ENCODE measurements at places on chromosomes 6 and 20.

DNA sequence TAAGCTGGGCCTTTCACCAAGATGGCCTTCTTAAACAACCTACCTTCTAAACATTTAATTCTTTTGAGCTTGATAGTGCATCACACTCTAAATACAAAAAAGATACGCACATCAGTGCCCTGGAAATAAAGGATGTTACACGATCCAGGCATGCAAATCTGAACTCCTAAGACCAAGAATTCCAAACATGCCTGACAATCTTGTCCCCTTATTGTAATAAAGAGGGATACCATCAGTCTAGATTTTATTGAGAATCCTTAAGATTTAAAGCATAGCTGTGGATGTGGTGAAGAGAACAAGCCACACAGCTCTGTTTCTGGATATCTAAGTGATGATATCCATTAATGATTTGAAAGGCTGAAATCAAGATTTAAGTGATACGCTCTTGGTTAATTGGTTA lies 13.0 kb downstream of the ZNF451 start:
- no peak for DNase-seq

DNA sequence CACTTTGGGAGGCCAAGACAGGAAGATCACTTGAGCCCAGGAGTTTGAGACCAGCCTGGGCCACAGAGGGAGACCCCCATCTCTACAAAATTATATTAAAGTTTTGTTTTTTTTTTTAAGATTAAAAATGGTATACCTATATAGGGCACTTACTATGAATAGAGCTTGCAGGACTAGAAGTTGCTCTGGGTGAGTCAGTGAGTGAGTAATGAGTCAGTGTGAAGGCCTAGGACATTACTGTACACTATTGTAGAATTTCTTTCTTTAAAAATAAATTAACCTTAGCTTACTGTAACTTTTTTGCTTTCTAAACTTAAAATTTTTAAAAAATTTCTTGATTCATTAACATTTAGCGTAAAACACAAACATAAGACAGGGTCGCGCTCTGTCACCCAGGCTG lies 29.7 kb downstream of the STK35 start:
- peak; percentile 33 for DNase-seq

- no peak for DNase-seq
Measured at GRCh38 chr6:35475573-35475972, 7.4 kb downstream of the RPL10A start.

DNA sequence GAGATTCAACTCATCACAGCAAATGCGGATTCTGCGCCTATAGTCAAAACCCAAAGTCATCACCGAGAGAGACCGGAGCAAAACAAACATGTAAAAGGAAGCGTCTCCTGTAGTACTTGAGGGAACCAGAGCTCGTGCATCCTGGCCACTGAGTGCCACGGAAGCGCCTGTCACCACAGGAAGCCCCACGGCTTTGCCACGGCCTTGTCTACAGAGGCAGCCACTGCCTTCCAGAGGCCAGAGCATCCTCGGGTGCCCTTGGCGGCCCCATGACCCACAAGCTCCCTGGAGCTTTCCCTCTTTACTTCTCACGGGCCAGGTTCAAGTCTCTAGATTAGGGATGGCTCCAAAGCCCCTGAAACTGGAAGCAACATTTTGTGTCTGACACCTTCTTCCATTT lies 7.5 kb downstream of the TCFL5 start:
- DNase-seq: no peak
